ENCODE measurements at places on chromosomes 13 and 19.

DNA sequence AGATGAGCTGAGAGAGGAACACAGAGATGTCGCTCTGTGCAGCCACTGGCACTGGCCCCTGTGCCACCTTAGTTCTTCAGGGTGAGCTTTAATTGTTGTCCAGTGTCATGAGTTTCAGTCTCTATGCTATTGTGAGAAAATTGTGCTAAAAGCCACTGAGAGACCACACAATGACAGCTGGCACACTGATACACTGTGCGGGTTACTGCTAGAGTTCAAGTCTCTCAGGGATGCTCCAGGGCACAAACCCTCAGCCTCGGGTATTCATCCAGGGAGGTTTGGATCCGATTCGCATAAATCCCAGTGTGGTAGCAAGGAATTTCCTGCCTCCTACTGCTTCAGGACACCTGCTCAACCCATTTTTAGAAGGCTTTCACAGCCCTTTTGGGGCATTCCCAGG lies 68.1 kb upstream of the EDNRB start:
- DNase-seq = no peak

DNA sequence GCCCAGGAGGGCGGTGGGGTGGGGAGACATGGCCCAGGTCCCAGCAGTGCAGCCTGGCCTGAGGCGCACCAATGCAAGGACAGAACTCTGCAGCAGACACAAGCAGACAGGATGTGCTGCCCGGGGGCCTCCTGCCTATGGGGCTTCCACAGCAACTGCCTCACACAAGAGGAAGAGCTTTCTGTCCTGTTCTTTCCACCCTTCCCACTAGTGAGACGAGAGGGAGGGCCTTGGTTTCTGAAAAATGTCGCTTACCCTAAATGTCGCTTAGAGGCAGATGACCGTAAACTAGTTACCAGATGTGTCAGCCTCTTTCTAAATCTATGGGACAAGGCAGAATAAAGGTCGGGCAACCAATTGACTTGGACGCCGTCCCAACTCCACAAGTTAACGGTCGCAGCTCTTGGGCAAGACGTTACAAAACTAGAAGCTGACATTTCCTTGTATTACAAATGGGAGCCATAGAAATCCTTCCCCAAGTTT lies at the start of gene LAIR1:
LAIR1 (minus strand) TSS at position 157 of the 483 bp plus-strand sequence; CDS start at position 30, 127 bp downstream.
- DNase-seq = peak; percentile 52

GRCh38 chr13:41291246-41291645 lies 19.8 kb upstream of the NAA16 start:
- no peak for DNase-seq

DNA sequence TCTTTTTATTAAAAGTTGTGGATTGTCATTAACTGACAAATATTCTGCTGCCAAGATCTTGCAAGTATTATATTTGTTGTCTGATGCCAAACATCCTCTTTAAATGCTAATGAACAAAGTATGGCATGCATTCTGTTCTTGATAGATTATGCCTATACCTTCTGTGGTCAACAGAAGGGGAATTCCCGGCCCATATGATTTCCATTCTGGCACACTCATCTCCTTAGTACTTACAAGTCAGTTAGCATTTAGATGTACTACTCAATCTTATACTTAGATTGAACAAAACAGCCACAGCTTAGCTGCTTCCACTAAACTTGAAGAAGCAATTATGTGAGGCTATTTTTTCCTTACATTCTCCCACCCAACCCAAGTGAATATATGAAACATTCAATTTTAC lies 246.1 kb upstream of the DACH1 start:
- DNase-seq = no peak

GRCh38 chr19:6772866-6773322 lies 386 bp downstream of the VAV1 start:
- no peak for DNase-seq

GRCh38 chr13:30877335-30877734 lies 28.7 kb upstream of the MEDAG start:
- no peak for DNase-seq

- DNase-seq = no peak
Measured at GRCh38 chr13:101536079-101536478, 83.6 kb downstream of the ITGBL1 start.

DNA sequence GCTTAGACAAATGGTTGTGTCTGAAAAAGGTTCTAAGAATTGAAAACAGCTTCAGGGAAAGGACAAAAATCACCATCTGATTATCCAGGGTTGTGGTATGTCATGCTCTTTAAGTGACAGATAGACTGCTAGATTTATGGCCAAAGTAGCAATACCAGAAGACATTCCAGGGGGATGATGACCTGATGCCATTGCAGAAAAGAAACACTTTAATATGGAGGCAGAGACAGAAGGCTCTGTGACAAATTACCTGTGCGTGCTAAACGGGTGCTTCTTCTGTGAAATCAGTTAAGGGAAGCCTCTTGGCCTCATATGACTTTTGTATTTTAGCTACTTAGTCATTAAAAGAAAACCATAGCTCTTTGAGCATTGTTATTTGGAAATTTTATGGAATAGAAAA lies 144.3 kb upstream of the RNF113B start:
- DNase-seq = no peak

DNA sequence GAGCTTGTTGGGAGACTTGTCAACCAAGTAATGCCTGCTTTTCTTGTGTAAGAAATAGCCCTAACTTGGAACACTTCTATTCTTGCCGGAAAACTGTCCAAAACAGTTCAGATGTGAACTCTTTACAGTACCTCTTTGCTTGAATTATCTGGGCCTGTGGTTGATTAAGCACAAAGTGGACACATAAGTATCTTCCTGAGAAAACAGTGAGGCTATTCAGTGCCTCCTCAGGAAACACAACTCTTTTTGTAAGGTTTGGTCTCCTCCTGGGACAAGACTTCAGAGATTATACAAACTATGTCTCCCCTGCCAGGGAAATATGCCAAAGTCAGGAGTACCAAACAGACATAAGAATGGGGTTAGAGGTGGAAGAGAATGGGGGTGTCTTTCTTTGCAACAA lies 127.7 kb downstream of the LACC1 start:
- no peak for DNase-seq

DNA sequence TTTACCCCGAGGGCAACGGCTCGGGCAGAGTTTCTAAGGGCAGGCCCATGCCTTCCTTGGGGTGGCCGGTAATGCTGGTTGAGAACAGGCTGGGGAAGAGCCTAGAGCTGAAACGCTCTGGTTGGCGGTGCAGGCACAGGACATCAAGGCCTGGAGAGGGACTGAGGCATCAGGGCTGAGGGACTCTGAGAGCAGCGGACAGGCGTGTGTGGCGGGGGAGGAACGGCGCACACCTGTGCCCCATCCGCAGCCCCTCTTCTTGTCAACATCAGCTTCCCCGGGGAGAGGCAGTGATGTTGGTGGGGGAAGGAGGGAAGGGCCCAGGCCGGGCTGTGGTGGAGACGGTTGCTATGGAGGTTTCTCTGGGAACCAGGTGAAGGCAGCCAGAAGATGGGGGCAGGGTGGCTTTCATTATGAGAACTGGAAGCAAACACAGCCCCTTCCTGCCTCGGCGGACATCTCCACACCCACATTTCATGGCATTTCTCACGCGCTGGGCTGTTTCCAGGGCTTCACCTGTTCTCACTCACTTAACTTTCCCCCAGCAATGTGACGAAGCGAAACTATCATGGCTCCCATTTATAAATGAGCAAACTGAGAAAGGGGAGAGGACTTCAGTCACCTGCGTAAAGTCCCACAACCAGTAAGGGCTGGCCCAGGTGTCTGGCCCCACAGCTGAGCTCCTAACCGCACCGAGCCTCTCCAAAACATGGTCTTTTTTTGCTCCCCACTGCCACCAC lies 8.2 kb upstream of the ATF5 start:
- no peak for DNase-seq

DNA sequence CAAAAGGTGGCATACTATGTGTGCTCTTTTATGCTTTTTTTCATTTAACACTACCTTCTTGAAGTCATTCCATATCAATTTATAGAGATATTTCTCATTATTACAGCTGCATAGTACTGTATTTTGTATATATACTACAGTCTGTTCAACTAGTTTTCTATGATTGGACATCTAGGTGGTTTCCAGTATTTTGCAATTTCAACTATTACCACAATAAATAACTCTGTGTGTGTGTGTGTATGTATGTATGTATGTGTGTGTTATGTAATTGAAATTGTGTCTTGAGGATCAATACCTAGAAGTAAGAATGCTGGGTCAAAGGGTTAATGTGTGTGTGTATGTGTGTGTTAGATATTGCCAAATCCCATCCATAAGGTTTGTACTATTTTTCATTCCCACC lies 7.0 kb downstream of the LPAR6 start:
- no peak for DNase-seq

GRCh38 chr19:42201489-42202289 lies 15.8 kb downstream of the DEDD2 start:
- DNase-seq = no peak
